ENCODE measurements at places on chromosomes 12 and 14. TPM values are rescaled to one million over a fixed set of nuclear protein-coding genes. Genes with fewer than 3 reads are reported as not detected.

- no peaks in the 10 kb centered on the region for H3K27me3 ChIP-seq
- H3K36me3 ChIP-seq, result no peaks in the 10 kb centered on the region
- H3K4me1 ChIP-seq, result no peaks in the 10 kb centered on the region
- no peak overlapping the region for H3K27ac ChIP-seq
- no peak overlapping the region for H3K4me3 ChIP-seq
Observed at GRCh38 chr12:79559591-79559990, 131.2 kb downstream of the PAWR start.

DNA sequence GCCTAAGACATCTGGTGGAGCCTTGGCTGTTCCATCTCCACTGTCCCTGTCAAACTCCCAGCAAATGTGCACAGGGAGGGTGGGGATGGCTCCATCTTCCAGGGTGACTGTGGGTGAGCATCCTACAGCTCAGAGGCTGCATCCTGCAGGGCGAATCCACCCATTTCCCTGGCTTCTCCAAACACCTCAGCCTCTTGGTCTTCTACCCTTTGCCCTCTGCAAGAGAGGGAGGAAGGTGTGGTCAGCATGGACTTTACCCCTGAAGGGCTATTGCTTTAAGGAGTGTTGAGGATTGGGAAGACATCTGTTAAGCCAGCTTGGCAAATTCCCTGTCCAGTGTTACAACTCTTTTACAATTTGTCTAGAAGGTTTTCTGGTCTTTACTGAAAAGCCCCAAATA, 23.1 kb upstream of the DGLUCY start:
- no peak overlapping the region for H3K4me3 ChIP-seq
- no peaks in the 10 kb centered on the region for H3K4me1 ChIP-seq
- H3K36me3 ChIP-seq, result no peaks in the 10 kb centered on the region
- no peak overlapping the region for H3K27ac ChIP-seq
- no peaks in the 10 kb centered on the region for H3K27me3 ChIP-seq

DNA sequence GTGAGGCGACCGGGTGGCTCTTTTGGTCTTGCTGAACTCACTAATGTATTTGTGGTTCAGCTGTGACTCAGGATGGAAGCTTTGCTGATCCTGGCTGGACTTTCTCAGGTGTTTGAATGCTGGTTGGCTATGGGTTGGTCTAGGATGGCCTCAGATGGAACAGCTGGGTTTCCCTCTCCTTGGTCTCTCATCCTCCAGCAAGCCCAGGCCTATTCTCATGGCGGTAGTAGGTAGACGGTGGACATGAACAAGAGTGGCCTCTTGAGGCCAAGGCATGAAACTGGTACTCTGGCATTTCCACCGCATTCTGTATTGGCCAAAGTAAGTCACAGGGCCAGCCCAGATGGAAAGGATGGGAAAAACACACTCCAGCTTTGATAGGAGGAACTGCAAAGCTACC, 11.8 kb upstream of the POLR3B start:
- H3K36me3 ChIP-seq, result peaks cover 58% of the 10 kb centered on the region
- no peaks in the 10 kb centered on the region for H3K4me1 ChIP-seq
- H3K4me3 ChIP-seq, result no peak overlapping the region
- no peaks in the 10 kb centered on the region for H3K27me3 ChIP-seq
- DNase-seq, result peak; percentile 32
- H3K27ac ChIP-seq, result no peak overlapping the region

DNA sequence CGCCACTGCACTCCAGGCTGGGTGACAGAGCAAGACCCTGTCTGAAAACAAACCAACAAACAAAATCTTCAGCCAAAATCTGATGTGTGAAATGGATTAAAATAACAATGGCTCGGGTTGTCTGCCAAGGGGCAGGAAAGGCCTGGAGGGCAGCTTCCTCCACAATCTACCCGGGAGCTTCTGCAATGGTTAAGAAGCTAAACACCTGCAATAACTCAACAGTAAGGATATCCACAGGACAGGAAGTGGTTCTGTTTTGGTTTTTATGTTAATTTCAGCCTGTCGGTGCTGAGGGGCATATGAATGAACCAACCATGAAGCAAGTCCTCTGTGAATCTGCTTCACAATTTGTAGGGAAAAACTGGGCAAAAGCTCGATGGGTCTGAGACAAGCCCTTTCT, 34.4 kb downstream of the RAD52 start:
- H3K27me3 ChIP-seq, result no peaks in the 10 kb centered on the region
- peaks cover 5% of the 10 kb centered on the region for H3K4me1 ChIP-seq
- peaks cover 75% of the 10 kb centered on the region for H3K36me3 ChIP-seq
- DNase-seq, result peak; percentile 41
- no peak overlapping the region for H3K4me3 ChIP-seq

DNA sequence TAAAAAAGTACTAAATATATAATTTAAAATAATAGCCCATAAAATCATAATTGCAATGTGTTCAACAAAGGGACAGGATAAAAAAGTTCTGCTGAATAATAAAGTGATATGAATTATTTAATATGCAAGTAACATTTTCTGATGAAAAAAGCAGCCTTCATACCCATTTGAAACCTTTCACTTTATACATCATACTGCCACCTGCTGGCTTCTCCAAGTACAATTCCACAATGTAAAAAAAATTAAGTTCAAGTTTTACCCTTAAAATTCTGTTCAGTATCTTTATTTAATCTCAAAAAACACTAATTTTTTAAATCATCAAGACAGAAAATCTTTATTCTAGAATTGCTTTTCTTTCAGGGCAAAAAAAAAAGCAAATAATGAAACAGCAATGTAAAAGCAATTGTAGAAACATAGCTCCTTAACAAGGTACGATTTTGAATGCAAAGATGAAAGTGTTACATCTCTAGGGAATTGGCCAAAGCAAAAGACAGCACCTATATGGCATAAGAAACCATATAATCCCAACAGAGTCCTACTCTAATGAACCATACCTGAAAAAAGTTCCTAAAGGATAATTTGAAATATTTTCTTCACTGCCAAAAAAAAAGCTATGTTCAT, 15.0 kb downstream of the MDM1 start:
- DNase-seq, result peak; percentile 17
- H3K4me3 ChIP-seq, result no peak overlapping the region
- no peaks in the 10 kb centered on the region for H3K4me1 ChIP-seq
- no peaks in the 10 kb centered on the region for H3K27me3 ChIP-seq

- no peak overlapping the region for H3K4me3 ChIP-seq
- H3K27me3 ChIP-seq, result no peaks in the 10 kb centered on the region
- no peak overlapping the region for H3K27ac ChIP-seq
- no peak for DNase-seq
- H3K36me3 ChIP-seq, result no peaks in the 10 kb centered on the region
- no peaks in the 10 kb centered on the region for H3K4me1 ChIP-seq
Observed at GRCh38 chr14:27242874-27243273, 645.0 kb upstream of the NOVA1 start.

DNA sequence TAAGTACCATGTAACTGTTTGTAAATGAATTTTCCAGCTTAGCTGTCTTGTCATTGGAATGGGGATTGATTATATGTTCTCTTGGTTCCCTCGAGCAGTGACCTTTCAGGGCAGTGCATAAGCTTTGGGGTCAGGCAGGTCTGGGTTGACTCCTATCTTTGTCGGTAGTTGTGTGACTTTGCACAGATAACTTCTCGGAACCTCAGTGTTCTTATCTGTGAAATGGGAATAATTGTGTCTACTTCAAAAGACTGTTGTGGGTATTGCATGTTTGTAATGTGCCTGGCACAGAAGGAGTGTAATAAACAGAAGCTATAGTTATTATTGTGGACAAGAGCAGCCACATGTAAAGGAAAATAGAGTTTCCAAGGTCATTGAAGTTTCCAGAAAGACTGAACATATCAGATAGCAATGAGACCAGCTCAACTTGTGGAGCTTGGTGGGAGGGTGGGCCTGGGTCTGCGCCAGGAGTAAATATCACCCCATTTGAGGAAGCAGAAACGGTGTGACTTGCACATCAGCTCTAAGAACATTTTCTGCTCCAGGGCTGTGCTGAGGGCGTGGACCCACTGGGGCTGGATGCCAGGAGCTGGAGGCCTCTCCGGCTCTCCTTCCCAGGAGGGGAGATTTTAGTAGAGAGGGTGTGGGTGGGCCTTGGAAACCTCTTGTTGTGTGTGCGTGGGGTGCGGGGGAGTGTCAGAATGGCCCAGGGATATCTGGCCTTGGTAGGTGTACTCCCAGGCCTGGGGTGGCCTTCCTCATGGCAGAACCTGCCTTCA, 19.7 kb downstream of the FOS start:
- H3K4me1 ChIP-seq, result peaks cover 29% of the 10 kb centered on the region
- no peak overlapping the region for H3K4me3 ChIP-seq
- DNase-seq, result no peak

FGF6 gene
- not detected for total RNA-seq

HHIPL1 gene
- not detected for total RNA-seq

EXOC3L4 gene
- total RNA-seq, result not detected

GPR68 gene
- 18.8 TPM for total RNA-seq

ANG gene
- total RNA-seq, result 0.62 TPM

SYCP3 gene
- 0.27 TPM for total RNA-seq
